Activated gamma-delta T cell treated with anti-CD3 and anti-CD28 coated beads, Interleukin-2, amount 50 U/mL, for 16 hours (primary cell): ENCODE measurements at places on chromosomes 7 and 10.

DNA sequence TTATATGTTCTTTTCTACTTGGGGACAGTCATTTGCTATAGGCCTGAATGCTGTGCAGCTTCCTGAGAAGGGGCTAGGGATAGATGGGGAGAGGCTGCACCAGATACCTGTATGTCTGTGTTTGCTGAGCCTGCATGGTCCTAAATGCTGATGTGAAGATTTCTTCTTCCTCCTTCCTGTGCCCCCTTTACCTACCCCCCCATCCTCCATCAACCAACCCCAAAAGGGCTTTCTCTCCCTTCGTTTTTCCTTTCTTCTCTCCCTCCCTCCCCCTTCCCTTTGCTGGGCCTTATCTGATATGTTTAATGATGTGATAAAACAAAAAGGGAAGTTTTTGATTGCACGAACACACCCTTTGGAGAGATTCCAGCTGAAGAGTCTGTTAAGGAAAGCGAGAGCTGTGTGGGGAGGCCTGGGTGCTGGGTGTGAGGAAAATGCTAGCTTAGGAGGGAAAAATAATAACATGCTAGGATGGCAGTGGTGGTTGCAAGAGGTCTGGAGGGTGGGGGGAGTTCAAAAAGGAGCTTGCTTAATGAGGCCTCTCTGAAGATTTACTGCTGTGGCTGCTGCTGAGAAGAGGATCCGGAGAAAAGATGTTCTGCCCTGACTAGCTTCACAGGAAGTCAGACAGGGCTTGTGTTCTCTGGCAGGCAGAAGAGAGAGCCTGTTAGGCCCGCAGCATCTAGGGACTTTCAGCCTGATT, 101.8 kb downstream of the SAMD9 start:
- DNase-seq: no peak

DNA sequence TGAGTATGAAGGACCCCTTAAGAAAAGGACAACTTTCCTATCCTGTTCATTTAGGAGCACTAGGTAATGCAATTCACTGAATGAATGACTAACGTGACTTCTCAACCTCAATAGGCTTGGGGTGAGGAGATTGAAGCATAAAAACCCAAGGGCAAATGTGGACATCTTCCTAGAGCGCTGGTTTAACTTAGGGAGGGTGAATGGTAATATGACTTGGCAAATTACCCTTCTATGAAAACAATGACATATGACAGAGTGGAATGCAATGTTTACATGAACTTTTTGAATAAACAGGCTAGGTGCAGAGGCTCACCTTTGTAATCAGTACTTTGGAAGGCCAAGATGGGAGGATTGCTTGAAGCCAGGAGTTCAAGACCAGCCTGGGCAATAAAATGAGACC, 83.9 kb upstream of the ANK3 start:
- DNase-seq: no peak

GRCh38 chr10:65270969-65271368, 1654.9 kb upstream of the LRRTM3 start:
- no peak for DNase-seq

DNA sequence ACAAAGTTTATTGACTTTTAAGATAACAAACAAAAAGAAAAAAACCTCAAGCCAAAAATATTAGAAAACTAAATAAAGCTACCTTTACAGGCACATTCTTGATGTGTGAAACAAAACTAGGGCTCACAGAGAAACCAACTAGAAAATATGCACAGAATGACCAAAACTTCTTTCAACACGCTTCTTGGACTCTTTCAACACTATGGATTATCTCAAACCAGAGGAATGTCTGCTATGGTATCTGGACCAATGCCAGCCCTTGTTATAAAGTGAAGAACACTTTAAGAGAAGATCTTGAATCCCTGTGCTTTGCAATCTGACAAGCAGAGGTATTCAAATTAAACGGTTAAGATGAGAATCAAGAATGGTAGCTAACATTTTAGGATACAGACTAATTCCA, 76.6 kb downstream of the DNAJC1 start:
- DNase-seq: no peak

GRCh38 chr10:72308320-72308987, 34.7 kb downstream of the DDIT4 start:
- no peak for DNase-seq

DNA sequence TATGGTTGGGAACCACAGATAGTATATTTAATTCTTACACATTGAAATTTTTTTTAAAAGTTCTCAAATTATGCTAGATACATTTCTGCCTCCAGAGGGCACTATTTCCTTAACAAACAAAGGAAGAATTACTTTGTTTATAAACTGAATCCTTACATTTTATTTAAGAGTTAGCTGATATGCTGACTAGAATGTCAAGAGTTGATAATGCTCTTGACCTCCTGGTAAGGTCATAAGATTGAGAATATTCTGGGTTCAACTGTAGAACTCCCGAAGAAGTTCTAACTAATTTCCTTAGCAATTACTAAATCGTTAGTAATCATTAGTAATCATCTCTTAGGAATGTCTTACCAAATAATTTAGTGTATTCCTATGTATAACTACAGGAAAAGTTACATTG, 95.3 kb upstream of the CYP26C1 start:
- DNase-seq: no peak

DNA sequence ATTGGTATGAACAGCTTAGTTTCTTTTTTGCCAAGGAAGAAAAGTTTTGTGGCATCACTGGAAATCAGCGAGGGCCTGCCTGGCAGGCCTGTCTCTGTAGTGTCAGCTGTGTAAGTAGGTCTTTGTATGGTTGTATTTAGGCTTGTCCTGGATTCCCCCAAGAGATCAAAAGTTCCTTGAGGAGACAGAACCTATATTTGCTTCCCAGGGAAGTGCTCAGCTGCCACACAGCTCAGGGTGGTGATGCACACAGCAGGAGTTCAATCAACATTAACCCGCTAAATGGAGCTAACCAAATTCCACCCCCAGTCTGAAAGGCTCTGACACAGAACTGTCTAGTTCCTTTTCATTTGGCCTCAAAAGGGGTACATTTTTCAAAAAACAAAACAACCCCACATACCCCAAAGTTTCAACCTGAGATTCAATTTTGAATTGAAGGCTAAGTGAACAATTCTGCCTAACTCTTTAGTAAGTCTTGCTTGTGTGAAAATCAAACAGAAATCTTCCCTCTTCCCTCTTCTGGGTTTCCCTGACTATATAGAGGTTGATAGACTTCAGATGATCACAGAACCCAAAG, 124.4 kb downstream of the CLEC2L start:
- no peak for DNase-seq

GRCh38 chr7:3558400-3558799, 257.3 kb downstream of the SDK1 start:
- DNase-seq: no peak

- no peak for DNase-seq
Measured at GRCh38 chr10:74151879-74152722, 1.1 kb downstream of the ADK start.

- no peak for DNase-seq
Measured at GRCh38 chr10:32166365-32166764, 110.1 kb upstream of the KIF5B start.

DNA sequence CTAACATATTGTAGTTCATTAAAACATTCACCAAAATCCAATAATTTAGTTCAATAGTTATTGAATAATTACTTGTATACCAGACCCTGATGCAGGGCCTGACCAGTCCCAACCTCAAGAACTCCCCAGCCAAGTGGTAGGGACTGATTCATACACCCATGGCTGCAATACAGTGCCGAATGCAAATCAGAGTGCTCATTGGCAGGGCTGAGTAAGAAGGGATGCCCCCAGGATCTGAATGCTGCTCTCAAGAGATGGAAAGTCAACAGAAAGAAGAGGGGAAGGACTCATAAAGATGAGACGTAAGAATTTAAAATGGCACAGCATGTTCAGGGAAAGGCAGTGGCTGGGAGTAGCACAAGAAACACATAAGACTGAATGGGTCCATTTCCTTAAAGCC, 29.9 kb downstream of the ZNF438 start:
- DNase-seq: no peak

DNA sequence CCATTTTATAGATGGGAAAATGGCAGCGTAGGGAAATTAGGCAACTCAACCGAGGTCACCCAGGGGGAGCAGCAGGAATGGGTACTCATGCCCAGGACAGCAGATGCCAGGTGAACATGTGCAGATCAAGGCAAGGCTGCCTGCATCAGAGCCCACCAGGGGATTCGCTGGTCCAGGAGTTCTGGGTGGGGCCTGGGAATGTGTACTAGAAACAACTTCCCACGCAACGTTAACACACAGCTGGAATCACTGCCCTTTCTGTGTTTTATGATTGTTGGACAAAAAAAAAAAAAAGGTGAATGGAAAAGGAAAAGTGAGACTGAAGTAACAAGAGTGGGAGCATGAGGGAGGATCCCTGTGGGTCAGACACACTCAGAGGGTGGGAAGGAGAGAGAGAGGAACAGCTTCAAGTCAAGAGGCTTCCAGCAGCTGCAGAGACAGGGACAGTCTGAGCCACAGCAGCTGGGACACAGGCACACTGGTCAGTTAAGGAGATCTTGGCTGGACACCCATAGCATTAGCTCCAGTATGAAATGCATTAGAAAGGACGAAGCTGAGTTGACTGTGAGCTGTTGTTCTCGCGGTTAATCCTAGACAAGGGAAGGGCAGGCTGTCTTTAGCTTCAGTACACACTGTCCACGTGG, 187.9 kb upstream of the INHBA start:
- DNase-seq: no peak

DNA sequence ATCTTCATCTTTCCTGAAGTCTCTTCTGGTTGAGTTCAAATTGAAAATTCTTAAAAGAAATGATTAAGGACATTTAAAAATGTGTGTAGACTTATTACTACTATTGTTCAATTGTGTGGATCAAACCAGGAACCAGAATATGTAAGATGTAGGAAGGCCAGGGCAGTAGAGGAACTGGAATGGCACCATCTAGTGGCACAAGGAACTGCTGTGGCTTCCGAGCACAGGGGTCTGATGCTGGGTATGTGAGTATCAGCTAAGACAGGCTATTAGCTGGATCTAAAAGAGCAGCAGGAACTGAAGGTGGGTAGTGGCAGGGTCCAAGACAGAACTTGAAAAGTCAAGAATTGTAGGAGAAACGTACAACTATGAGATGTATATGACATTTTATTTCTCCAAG, 247.3 kb downstream of the SEMA3A start:
- no peak for DNase-seq

DNA sequence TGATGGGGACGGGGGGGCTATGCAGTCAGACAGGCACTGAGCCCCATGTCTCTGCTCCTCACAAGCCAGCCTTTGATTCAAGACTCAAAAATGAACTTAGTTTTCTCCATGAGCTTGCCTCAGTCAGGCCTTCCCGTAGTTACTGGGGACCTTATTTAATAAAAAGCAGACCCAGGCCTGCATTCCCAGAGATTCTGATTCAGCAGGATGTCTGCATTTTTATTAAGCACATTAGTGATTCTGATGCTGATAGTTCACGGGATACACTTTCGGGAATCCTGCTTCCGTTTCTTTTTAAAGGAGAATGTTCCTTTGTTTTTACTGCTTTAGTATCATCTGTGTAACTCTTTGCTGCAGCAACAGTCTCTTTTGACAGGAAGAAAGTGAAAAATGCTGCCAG, 28.3 kb upstream of the PLPP4 start:
- no peak for DNase-seq

DNA sequence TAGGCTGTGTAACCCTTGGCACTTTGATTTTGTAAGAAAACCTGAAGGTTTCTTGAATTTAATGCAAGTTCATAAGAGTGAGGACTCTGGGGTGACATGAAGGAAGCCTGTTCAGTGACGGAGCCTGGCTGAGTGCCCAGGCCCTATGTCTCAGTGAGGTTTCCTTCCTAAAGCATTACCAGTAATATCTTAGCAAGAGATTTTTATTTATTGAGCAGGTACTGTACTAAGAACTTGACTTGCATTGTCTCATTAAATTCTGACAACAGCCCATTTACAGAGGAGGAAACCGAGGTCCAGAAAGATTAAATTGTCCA, 197.2 kb downstream of the HECW1 start:
- no peak for DNase-seq

DNA sequence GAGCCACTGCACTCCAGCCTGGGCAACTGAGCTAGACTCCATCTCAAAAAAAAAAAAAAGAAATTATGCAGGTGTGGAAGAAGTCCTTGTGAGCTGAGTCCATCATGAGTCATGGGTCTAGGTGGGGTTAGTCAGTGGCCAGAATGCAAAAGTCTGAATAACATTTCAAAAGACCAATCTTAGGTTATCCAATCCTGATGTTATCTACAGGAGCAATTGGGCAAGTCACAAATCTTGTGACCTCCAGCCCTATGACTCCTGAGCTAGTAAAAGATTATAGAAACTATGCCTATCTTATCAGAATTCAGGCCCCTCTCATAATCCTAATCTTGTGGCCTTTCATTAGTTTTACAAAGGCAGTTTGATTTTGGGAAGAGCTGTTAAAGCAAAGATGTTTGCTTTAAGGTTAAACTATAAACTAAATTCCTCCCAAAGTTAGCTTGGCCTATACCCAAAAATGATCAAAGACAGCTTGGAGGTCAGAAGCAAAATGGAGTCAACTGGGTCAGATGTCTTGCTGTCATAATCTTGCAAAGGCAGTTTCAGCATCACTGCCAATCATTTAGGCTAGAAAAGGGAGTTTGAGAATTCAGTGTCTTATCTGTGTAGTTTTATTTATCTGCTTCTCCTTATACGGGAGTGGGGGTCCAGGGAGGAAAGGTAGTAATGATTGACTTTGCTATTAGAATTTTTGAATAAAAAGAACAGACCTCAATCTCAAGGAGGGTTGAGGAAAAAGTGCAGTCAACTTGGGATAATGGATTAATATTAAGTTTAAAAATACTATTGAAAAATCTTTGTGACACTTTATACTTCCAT, 71.2 kb upstream of the TRIM24 start:
- no peak for DNase-seq

- DNase-seq: no peak
Measured at GRCh38 chr10:128018236-128018635, 108.0 kb downstream of the MKI67 start.

DNA sequence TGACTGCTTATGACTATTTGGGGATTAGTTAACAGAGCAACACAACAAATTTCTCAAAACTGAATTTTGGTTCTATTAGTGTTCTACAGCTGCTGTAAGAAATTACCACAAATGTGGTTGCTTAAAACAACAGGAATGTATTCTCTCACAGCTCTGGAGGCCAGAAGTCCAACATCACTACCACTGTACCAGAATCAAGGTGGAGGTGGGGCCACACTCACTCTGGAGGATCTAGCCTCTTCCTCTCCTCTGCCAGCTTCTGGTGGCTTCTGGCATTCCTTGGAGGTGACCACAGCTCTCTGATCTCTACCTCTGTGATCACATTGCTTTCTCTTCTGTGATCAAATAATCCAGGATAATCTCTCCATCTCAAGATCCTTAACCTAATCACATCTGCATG, 194.7 kb upstream of the BMPER start:
- DNase-seq: no peak

DNA sequence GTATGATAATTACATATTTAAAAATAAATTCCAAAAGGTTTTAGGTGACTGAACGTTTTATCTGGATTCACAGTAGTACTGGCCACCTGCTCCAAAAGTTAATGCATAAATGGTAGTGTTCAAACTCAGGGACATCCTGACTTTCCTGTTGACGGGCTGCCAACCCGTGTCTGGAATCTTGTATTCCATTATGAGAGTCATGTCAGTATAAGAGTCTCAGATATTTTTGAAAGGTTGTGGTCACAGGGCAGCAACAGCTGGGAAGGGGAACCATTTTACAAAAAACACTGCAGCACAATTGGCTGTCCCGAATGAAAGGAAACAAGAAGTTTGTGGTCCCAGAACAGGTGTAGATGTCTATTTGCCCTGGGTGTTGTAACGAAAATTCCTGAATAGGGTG, 2.8 kb downstream of the TDRD1 start:
- DNase-seq: no peak

GRCh38 chr10:101146392-101147251, 15.5 kb downstream of the TLX1 start:
- DNase-seq: no peak

GRCh38 chr7:1325646-1326510, 93.2 kb downstream of the UNCX start:
- no peak for DNase-seq
